CD4-positive, CD25-positive, alpha-beta regulatory T cell (primary cell): ENCODE measurements at places on chromosomes 5 and 9.

DNA sequence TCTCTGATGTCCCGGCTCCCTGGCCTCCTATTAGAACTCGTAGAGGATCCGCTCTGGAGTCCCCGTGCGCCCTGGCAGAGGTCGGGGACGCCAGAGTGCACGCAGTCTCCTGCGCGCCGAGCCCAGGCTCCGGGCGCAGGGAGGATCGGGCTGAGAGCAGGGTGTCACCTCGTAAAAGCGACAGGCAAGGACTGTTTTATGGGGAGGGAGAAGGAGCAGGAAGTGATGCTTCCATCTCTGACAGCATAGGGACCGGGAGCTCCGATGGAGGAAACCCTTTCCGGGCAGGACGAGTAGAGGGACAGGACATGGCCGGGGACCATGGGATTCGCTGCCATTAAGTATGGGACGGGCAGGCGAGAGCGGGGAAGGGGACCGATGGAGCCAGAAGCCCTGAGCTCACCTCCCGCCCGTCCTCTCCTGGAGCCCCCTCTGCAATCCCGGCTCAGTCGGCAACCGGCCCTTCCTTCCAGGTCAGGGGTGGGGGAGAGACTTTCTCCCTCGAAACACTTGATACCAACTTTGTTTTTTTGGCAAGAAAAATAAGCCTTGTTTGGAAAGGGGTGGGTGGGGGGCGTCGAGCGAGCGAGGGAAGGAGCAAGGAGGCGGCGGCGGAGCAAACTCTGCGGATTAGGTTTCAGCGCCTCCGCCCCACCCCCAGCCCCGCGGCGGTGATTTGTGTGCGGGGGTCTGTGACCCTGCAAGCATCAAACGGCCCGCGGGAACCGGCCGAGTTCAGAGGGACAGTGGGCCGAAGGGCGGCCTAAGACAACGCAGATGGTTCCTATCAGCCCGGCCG, 12.6 kb downstream of the LMX1B start:
- DNase-seq: no peak

GRCh38 chr9:136056546-136057235, 38.4 kb downstream of the NACC2 start:
- DNase-seq: no peak

- no peak for DNase-seq
Measured at GRCh38 chr9:126667190-126668055, 53.7 kb downstream of the LMX1B start.

GRCh38 chr5:88888848-88889188, 5.8 kb upstream of the MEF2C start:
- no peak for DNase-seq

- no peak for DNase-seq
Measured at GRCh38 chr9:124017051-124017928, 5.7 kb downstream of the LHX2 start.

GRCh38 chr5:33379757-33380156, 61.0 kb upstream of the TARS1 start:
- no peak for DNase-seq
